ENCODE measurements at places on chromosomes 3 and 15.

DNA sequence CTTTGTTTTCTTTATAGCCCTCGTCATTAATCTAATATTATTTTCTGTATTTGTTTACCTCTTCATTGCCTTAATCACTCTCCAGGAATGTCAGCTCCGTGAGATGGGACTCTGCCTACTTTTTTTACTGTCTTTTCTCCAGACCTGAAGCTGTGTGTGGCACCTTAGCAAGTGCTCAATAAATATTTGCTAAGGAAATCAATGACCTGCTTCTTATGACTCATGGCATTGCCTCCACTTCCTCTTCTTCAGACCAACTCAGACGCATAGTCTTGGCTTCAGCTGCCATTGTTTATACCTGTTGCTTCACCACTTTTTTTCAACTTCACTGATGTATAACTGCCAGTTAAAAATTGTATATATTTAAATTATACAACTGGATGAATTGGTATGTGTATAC, 218.5 kb upstream of the CMC1 start:
- DNase-seq, result no peak

DNA sequence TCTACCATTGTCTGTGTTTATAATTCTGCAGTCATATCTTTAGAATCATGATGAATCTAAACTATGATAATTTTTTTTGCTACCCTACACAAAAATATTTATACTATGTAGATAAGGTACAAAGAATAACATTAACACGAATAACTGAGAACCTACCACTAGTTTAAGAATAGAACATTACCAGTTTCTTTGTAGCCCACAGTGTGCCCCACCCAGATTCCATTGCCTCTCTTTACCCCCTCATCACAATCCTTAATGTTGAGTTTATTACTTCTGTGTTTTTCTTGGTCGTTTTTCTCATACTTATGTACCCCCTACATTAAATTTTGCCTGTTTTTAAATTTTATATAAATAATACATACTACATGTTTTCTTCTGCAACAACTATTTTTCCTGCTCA, 140.5 kb downstream of the BBX start:
- no peak for DNase-seq

- DNase-seq, result no peak
Observed at GRCh38 chr3:184567946-184568559, 6.5 kb downstream of the EPHB3 start.

- no peak for DNase-seq
Observed at GRCh38 chr3:192710366-192710765, 17.0 kb downstream of the FGF12 start.

GRCh38 chr15:77870195-77871065, 207.1 kb downstream of the TBC1D2B start:
- DNase-seq, result peak; percentile 23

DNA sequence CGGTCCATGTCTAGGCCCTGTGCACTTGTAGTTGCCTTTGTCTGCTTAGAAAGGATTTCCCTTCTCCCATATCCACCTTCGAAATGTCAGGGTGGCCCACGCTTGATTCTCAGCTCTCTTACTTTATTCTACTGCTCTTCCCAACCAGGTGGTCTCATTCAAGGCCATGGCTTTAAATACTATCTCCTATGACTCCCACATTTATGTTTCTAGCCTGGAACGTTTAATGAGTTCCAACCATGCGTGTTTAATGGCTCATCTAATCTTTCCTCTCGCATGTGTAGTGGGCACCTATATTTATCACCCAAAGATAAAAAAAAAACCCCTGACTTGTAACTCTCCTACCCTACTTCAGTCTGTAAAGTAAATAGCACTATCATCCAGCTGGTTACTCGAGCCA, 727.2 kb upstream of the CFAP20DC start:
- DNase-seq, result no peak

- no peak for DNase-seq
Observed at GRCh38 chr3:39453134-39453533, 14.3 kb upstream of the MOBP start.

DNA sequence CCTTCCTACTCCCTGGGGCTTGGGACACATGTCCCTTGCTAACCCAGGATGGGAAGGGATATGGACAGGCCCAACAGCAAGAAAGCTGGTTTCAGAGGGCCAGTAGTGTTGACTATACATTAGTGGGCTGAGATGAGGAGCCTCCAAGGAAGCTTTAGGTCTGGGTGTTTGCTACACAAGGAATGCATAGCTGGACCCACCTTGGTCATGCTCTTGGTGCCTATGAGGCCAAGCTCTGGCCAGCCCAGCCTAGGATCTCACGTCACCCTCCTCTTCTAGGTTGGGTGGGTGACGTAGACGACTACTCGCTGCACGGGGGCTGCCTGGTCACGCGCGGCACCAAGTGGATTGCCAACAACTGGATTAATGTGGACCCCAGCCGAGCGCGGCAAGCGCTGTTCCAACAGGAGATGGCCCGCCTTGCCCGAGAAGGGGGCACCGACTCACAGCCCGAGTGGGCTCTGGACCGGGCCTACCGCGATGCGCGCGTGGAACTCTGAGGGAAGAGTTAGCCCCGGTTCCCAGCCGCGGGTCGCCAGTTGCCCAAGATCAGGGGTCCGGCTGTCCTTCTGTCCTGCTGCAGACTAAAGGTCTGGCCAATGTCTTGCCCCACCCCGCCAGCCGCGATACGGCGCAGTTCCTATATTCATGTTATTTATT, 653 bp upstream of the WDR6 start:
- no peak for DNase-seq

DNA sequence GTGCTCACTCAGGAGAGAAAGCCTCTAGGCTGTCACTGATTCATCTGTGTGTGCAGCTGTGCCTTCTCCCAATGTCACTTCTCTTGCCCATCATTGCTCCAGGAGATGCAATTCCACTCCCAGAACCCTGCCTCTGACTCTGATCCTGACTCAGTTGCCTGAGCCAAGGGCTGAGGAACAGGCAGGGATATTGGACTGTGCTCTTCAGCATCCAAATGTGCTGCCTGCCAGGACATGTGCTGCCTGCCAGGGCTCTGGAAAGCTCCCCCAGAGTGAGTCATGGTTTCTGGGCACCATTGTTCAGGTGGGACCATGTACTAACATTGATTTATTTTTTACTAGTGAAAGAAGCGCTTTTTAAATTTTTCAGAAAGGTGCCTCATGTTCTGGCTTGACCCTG, 71.0 kb downstream of the TRIM42 start:
- DNase-seq, result no peak

GRCh38 chr3:38805765-38806386, 10.1 kb downstream of the SCN10A start:
- no peak for DNase-seq

DNA sequence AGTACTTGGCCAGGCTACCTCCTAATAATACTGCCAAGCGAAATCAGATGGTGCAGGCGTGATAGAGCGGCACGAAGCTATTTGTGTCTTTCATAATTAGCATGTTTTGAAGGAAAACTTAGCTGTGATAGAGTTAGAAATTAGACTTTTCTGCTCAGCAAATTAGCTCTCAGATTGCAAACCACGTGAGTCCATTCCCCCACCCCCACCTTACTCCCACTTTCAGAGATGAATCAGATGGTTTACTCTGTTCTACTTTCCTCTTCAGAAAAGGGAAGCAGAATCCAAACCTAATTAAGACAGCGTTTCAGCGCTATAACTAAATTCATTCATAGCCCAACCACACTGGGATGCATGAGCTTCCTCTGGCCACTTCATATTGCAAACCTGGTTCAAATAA, 214.6 kb downstream of the SLCO3A1 start:
- DNase-seq, result no peak

GRCh38 chr3:135145581-135145980, 350.5 kb downstream of the EPHB1 start:
- DNase-seq, result no peak

GRCh38 chr3:113252553-113252952, 41.2 kb downstream of the BOC start:
- DNase-seq, result no peak

DNA sequence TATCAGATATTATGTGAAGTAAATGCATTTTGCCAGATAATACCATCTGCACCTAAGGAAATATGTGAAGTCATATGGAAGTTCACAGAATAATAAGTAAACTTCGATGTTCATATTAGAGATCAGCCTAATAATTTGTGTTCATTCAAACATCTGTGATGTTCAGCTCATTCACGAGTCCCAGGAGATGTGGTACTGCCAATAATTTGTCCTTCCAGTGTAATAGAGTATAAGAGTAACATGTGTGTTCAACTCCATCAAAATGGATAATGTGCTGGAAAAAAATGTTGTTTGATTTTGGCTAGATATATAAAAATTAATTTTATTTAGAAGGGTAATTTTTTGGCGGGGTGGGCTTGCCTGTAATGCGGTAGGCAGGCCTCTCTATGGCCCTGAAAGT, 75.4 kb upstream of the ARL6 start:
- DNase-seq, result no peak

DNA sequence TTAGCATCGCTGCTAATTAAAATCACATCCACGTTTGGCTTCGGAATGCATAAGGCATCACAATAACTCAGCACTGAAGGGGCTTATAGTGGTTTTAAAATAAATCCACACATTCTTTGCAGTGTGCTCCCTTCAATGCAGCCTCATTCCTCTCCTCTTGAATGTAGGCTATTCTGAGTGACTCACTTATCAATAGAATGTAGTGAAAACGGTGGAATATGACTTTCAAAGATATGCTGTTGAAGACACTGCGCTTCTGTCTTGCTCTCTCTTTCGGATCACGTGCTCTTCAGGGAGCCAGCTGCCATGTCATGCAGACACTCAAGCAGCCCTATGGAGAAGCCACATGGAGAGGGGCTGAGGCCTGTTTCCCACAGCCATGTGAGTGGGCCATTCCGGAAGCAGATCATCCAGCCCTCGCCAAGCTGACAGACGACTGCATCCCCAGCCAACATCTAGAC, 87.4 kb downstream of the CRYGS start:
- DNase-seq, result no peak

DNA sequence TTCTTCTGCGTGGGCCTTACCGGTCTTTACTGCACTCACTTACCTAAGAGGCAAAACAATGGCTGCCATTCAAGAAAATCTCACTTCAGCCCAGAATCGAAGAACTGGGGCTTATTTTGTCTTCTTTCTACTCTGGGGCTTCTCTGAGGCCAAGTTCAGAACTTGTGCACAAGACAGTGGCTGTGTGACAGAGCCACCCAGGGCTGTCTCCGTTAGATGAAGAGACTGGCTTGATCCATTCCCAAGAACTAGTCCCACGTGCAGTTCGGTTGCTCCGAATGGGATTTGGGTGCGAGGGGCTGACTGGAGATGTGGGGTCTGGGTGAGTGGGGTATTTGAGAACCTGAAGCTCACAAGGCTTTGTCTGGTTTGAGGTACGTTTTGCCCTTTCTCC, 795 bp upstream of the TCF12 start:
- DNase-seq, result peak; percentile 1

DNA sequence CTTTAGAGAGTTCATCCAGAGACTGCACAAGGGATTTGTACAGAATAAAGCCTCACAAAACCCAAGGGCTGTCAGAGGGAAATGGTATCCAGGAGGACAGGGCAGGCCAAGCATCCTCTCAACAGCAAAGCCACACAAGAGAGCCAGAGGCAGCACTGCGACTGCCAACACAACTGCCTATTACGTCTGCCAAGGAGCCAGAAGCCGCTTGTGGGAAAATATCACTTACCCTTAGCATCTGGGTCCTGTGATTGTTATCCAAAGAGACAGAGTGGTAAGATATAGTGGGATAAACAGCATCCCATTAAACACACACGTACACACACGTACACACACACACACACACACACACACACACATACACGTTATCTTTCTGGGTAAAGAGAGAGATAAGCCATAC, 618.3 kb upstream of the AGTR1 start:
- DNase-seq, result no peak

DNA sequence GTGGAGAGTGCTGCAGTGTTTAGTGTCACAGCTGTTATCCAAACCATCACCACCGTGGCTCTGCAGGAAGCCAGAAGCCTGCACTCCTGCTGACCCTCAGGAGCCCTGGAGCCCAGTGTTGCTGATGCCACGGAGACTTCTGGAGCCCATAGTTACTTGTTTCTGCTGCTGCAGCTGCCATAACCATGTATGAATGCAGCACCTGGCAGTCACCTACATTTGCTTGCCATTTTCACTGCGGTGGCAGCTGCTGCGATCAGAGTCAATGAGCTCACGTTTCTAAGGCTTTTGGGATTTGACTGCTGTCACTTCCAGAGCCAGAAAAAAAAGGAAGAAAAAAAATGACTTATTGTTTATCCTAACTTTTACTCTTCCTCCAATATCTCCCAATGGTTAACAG, 299.2 kb upstream of the THRB start:
- no peak for DNase-seq

GRCh38 chr15:99105514-99106341, 848 bp downstream of the SYNM start:
- DNase-seq, result no peak

- DNase-seq, result no peak
Observed at GRCh38 chr3:141735176-141735575, 2.9 kb upstream of the RNF7 start.

DNA sequence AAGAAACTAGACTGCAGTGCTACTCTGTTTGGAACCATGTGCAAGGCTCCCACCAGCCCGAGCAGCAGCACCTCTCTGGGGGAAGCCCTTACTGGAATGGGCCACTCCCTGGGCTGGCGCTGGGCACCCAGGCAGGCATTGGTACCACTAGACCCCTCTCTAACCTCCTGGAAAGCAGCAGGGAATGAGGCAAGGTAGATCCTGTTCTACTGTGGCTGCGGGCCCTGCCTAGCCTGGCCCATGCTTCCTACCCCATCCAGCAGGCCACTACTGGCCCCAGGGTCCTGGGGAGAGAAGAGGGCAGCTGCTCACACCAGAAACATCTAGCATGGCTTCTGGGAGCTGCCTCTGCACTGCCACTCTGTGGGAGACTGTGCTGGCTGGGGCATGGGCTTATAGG, 44.8 kb downstream of the MESD start:
- no peak for DNase-seq

- no peak for DNase-seq
Observed at GRCh38 chr3:150278843-150279381, 129.2 kb upstream of the TSC22D2 start.

DNA sequence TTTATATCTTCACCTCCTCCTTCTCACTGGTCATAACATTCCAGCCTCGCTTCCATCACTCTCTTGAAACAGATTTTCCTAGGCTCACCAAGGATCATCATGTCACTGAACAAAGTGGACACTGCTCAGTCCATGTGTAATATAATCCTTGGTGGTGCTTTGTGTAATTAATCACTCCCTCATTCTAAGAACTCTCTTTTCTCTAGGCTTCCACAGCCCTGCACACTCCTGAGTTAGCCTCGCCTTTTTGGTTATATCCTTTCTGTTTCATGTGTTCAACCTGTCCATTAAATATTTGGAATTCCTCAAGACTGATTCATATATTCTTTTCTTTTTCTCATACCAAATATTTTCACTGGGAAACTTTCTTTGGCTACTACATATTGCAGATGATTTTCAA, 440.8 kb downstream of the PYDC2 start:
- DNase-seq, result no peak

DNA sequence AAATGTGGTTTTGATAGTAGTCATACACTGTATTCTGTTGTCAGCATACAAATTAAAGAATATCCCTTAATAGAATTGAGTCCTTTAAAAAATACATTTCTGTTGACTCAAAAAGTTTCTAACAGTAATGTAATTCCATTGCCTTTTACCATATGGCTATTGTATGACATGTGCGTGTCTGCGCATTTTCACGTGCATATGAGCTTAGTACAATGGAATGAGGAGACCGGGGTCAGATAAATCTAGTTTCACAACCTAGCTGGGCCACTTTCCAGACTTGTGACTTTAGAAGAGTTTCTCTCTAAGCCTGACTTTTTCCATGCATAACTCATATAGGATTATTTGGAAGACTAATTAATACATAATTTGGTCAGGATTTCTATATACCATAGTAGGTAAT, 38.7 kb downstream of the ZBTB38 start:
- no peak for DNase-seq

Data from activated CD4-positive, alpha-beta T cell treated with anti-CD3 and anti-CD28 coated beads, Interleukin-2, amount 50 U/mL, for 4 hours (primary cell).